Endothelial cell of umbilical vein (primary cell): ENCODE measurements at places on chromosomes 6 and 20. TPM values are rescaled to one million over a fixed set of nuclear protein-coding genes. Genes with fewer than 3 reads are reported as not detected.
A peak's percentile ranks its signal among the peaks of the same experiment; 100 is the strongest.

GRCh38 chr6:21187485-21187884, 406.1 kb upstream of the SOX4 start:
- DNase-seq: peak; percentile 12
- H3K27me3 ChIP-seq: no peaks in the 10 kb centered on the region
- peaks cover 35% of the 10 kb centered on the region for H3K4me1 ChIP-seq
- H3K4me3 ChIP-seq: no peak overlapping the region

DNA sequence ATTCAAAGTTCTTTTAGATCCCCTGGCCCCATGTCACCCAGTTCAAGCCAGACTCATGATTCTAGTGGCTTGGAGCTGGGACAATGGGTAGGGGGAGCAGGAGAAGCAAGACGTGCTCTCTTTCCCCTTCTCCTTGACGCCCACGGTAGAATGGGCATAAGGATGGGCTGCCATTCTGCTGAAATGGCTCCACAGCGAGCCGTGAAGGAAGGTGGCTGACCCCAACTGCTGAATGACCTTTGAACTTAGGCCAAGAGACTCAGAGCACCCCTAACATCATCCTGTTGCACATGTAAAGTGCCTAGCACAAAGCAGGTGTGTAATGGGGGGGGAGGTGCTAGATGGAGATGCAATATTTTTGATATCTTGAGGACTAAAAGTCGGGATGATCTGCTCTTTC, 15.8 kb upstream of the PTPN1 start:
- no peaks in the 10 kb centered on the region for H3K27me3 ChIP-seq
- no peaks in the 10 kb centered on the region for H3K36me3 ChIP-seq
- H3K27ac ChIP-seq: no peak overlapping the region
- no peak overlapping the region for H3K4me3 ChIP-seq
- DNase-seq: no peak
- H3K4me1 ChIP-seq: peaks cover 35% of the 10 kb centered on the region

DNA sequence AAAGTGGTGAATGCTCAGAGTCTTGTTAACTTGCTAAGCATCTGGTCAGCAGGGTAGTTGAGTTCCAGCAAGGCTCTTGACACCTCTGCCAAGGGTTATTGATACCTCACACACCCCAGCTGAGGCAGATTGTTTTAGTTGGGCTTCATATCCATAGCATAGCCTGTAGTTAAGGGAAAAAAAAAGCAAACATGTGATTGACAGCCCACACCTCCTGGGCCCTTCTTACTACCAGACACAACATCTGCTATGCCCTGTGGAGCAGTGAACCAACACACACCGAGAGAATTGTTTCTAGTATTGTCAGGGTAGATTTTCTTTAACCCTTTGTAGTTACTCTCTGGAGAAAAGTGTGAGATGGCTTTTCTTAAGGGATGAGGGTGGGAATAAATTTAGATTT, 697.0 kb upstream of the POU3F2 start:
- no peak overlapping the region for H3K4me3 ChIP-seq
- no peaks in the 10 kb centered on the region for H3K27me3 ChIP-seq
- no peak overlapping the region for H3K27ac ChIP-seq
- no peaks in the 10 kb centered on the region for H3K36me3 ChIP-seq

DNA sequence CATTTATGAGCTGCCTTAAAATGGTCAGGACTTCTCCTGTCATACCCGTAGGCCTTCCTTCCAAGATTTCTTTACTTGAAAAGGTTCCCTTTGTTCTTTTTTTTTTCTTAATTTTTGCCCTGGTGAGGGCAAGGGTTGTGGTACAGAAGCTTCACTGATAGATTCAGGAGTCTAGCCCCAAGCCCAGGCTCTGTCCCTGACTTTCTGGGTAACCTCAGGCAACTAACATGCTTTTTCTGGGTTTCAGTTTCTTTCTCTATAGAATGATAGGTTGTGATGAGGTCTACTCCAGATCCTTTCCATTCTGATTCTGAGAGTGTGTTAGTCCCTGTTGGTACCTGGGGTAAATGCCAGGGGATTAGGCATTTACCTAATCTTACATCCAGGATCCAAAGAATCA, 21.2 kb downstream of the SNPH start:
- H3K27me3 ChIP-seq: no peaks in the 10 kb centered on the region
- DNase-seq: no peak
- H3K36me3 ChIP-seq: no peaks in the 10 kb centered on the region
- no peak overlapping the region for H3K27ac ChIP-seq
- no peaks in the 10 kb centered on the region for H3K4me1 ChIP-seq

GRCh38 chr6:112189494-112189893, 64.9 kb downstream of the LAMA4 start:
- H3K4me3 ChIP-seq: no peak overlapping the region
- H3K36me3 ChIP-seq: peaks cover 64% of the 10 kb centered on the region
- no peaks in the 10 kb centered on the region for H3K27me3 ChIP-seq
- no peak for DNase-seq

GRCh38 chr6:106750142-106750918, 121.0 kb downstream of the QRSL1 start:
- no peaks in the 10 kb centered on the region for H3K4me1 ChIP-seq
- no peaks in the 10 kb centered on the region for H3K27me3 ChIP-seq
- H3K36me3 ChIP-seq: no peaks in the 10 kb centered on the region

DNA sequence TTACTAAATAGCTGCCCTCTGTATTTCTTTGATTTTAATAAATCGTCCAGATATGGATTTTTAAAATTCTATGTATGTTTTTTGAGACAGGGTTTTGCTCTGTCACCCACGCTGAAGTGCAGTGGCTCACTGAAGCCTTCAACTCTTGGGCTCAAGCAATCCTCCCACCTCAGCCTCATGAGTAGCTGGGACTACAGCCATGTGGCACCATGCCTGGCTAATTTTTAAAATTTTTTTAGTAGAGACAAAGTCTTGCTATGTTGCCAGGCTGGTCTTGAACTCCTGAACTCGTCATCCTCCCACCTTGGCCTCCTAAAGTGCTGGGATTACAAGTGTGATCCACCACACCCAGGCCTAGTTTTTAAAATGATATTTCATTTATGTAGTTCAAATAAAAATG, 47.4 kb upstream of the DDR1 start:
- peaks cover 4% of the 10 kb centered on the region for H3K27me3 ChIP-seq
- H3K27ac ChIP-seq: no peak overlapping the region
- H3K36me3 ChIP-seq: no peaks in the 10 kb centered on the region
- H3K4me1 ChIP-seq: no peaks in the 10 kb centered on the region

DNA sequence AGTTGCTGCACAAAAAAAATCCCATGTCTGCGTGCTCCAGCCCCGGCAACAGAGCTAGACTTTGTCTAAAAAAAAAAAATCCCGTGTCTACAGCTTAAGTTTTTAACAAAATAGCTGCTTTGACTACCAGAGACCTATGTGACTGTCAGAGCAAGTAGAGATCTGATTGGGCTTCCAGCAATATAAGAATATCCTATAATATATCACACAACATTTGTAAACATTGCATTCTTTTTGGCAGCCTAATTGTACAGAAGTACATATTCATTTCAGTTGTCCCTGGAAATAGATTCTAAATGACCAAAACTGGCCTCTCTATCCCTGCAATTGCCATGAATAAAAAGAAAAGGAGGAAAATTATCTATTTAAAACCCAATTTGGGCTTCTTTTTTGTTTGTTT, 139.5 kb upstream of the RNF217 start:
- no peak for DNase-seq
- no peaks in the 10 kb centered on the region for H3K27me3 ChIP-seq
- H3K27ac ChIP-seq: no peak overlapping the region
- H3K36me3 ChIP-seq: no peaks in the 10 kb centered on the region
- H3K4me1 ChIP-seq: no peaks in the 10 kb centered on the region
- H3K4me3 ChIP-seq: no peak overlapping the region

DNA sequence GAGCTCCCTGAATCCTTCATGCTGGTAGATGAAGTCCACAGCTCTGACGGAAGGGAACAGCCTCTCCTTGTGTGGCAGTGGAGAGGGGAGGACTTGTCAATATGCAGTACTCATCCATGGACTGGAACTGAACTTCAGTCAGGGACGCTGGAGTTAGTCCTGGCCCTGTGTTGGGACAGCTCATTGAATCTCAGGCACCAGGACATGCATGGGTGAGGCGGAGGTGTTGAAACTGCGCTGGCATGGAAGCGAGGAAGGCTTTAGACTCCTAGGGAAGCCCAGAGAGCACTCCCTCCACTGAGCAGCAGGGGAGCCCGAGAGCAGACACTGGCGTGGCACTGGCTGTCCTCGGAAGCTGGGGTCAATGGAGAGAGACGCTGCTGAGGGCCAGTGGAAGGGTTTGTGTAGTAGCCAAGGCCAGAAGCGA, 161.3 kb upstream of the GGTLC1 start:
- H3K36me3 ChIP-seq: no peaks in the 10 kb centered on the region
- no peaks in the 10 kb centered on the region for H3K4me1 ChIP-seq
- no peak overlapping the region for H3K27ac ChIP-seq

GRCh38 chr20:49345524-49345923, 67.7 kb upstream of the ZNFX1 start:
- peaks cover 3% of the 10 kb centered on the region for H3K4me1 ChIP-seq
- no peak overlapping the region for H3K27ac ChIP-seq
- no peaks in the 10 kb centered on the region for H3K36me3 ChIP-seq
- no peak for DNase-seq
- peaks cover 1% of the 10 kb centered on the region for H3K27me3 ChIP-seq
- no peak overlapping the region for H3K4me3 ChIP-seq

GRCh38 chr6:35503534-35503933, 6.7 kb upstream of the TEAD3 start:
- peaks cover 9% of the 10 kb centered on the region for H3K27me3 ChIP-seq
- no peaks in the 10 kb centered on the region for H3K36me3 ChIP-seq
- H3K4me3 ChIP-seq: no peak overlapping the region
- no peak for DNase-seq
- no peak overlapping the region for H3K27ac ChIP-seq

- no peaks in the 10 kb centered on the region for H3K36me3 ChIP-seq
- H3K27ac ChIP-seq: no peak overlapping the region
- peaks cover 8% of the 10 kb centered on the region for H3K4me1 ChIP-seq
- H3K27me3 ChIP-seq: no peaks in the 10 kb centered on the region
- H3K4me3 ChIP-seq: no peak overlapping the region
- DNase-seq: no peak
Observed at GRCh38 chr6:140957386-140957785, 1175.3 kb upstream of the GJE1 start.

DNA sequence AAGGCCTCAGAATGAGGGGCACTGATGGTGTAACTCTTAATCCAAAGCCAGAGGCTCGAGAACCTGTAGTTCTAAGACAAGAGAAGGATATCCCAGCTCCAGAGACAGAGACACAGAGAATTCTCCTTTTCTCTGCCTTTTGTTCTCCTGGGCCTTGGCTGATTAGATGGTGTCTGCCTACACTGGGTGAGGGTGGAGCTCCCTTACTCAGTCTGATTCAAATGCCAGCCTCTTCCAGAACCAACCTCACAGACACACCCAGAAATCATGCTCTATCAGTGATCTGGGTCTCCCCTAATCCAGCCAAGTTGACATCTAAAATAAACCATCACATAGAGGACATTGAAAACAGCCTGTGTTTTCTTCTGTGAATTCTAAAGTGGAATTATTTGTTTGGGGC, 68.0 kb upstream of the SMIM28 start:
- H3K4me3 ChIP-seq: no peak overlapping the region
- DNase-seq: no peak
- no peaks in the 10 kb centered on the region for H3K36me3 ChIP-seq
- no peaks in the 10 kb centered on the region for H3K4me1 ChIP-seq
- no peaks in the 10 kb centered on the region for H3K27me3 ChIP-seq
- H3K27ac ChIP-seq: no peak overlapping the region

- no peaks in the 10 kb centered on the region for H3K27me3 ChIP-seq
- no peak overlapping the region for H3K4me3 ChIP-seq
- no peaks in the 10 kb centered on the region for H3K36me3 ChIP-seq
- H3K4me1 ChIP-seq: no peaks in the 10 kb centered on the region
- H3K27ac ChIP-seq: no peak overlapping the region
- no peak for DNase-seq
Observed at GRCh38 chr6:105791583-105792318, 294.4 kb upstream of the PRDM1 start.

DNA sequence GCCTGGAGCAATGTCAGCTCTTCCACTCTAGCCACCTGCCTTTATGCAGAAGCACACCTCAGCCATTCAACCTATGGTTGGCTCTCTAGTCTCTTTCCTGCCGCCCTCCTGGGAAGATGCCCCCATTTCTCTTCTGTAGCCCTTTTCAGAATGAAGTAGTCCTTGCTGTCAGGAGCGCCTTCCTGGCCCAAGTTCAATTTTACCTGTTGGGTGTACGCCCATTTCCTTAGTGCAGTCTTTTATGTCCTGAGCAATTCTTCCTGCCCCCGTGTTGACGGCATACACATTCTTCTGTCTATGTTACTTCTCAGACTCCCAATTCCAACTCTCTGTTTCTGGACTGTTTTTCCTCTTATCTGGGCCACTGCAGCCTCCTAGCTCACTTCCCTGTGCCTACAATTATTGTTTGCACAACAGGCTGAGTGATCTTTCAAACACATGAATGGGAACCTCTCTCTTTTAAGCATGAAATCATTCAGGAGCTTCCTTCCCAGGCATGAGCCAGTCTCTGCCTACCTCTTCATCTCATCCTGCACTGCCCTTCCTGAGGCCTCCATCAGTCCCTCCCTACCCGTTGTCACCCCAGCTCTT, 389.2 kb downstream of the CD83 start:
- no peaks in the 10 kb centered on the region for H3K36me3 ChIP-seq
- DNase-seq: no peak
- H3K4me3 ChIP-seq: no peak overlapping the region
- H3K27ac ChIP-seq: no peak overlapping the region
- no peaks in the 10 kb centered on the region for H3K4me1 ChIP-seq

DNA sequence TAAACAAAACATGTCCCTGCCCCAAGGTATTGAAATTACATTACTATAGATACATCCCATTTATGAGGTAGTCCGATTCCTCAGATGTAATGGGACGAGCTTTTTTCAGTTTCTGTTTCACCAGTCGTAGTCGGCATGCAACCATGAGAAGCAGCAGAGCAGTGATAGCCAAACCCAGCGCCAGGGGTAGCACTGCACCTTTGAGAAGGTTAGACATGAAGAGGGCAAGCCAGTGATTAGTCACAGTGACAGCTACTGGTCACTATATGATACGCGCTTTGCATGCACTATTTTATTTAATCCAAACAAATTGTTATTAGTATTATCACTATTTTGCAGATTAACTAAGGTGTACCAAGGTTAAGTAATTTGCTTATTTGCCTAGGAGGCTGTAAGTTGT, 43.7 kb downstream of the LRP11 start:
- H3K27ac ChIP-seq: no peak overlapping the region
- no peak for DNase-seq
- no peaks in the 10 kb centered on the region for H3K4me1 ChIP-seq

SYCP2 gene
- total RNA-seq: 0.35 and 0.67 TPM in 2 replicates

TNNC2 gene
- not detected in 2 replicates for total RNA-seq

SLC4A11 gene
- 10.2 and 15.5 TPM in 2 replicates for total RNA-seq

EYA2 gene
- total RNA-seq: not detected in 2 replicates

SUPT3H gene
- total RNA-seq: 8.4 and 9.8 TPM in 2 replicates

SYNDIG1 gene
- total RNA-seq: not detected in 2 replicates

C6orf15 gene
- total RNA-seq: not detected in 2 replicates

E2F1 gene
- total RNA-seq: 27.0 and 29.6 TPM in 2 replicates

HRH3 gene
- not detected in 2 replicates for total RNA-seq
